ENCODE measurements at places on chromosomes 12 and 14.

DNA sequence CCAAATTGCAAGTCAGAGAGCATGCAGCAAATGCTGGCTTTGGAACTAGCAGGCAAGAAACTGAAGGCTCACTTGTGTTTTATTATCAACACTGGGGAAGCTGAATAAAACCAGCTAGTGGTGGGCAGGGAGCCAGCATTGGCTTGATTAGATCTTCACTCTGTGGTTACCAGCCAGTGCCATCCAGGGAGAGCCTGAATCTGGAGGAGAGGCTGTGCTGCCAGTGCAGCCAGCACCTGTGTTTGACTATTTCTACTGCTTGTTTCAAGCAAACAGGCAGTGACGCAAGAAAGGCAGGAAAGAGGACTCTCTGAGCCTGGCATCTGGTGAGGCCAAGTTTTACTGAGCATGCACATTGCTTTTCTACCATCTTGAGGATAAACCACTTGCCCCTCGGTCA is 247.0 kb downstream of the PHLDA1 start:
- DNase-seq = peak; percentile 7

DNA sequence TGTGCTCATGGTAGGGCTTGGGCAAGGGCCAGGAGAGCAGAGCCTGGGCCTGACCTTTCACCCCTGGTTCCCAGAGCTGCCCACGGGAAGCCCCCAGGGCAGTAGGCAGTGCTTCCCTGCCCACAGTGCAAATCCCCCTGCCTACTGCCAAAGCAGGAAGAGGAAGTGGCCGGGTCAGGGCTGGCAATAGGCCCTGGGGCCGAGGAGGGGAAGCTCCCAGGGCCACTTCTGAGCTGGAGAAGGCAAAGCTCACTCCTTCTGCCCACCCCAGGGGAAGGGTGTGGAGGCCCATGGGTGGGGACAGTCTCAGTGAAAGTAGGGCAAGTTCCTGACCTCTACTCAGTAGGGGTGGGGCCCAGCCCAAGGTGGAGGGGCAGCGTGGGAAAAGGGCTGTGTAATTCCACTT is 5.4 kb upstream of the NR4A1 start:
- DNase-seq = peak; percentile 43

- DNase-seq = no peak
These were observed 384.1 kb downstream of the ALG10 start for GRCh38 chr12:34406228-34406995.

- no peak for DNase-seq
These were observed 42.1 kb downstream of the FLRT2 start for GRCh38 chr14:85572011-85572410.

GRCh38 chr12:114799574-114800487 is 115.9 kb upstream of the TBX3 start:
- no peak for DNase-seq

- DNase-seq = peak; percentile 78
These were observed 178.6 kb downstream of the ADGRD1 start for GRCh38 chr12:131132118-131132892.
